ENCODE measurements at places on chromosomes 1 and 21. TPM values are rescaled to one million over a fixed set of nuclear protein-coding genes. Genes with fewer than 3 reads are reported as not detected.

GRCh38 chr1:162285149-162285561, 91.5 kb downstream of the SPATA46 start:
- no peak for DNase-seq

The RORC gene
- total RNA-seq, result 0.52 TPM

DNA sequence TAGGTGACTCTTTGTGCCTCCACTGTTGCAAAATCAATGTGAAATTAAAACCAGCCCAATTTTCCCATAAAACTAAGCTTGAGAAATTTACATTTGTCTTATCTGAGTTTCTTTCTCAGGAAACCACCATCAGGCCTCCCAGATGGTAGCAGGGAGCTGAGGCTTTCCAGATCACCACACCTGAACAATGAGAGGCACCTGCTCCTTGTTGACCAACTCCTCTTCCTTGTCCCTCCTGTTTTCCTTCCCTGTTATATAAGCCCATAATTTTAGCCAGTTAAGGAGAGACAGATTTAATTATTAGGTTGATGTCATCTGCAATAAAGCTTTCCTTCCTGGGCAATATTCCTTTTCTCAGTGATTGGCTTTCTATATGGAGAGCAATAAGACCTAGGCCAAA, 32.0 kb upstream of the C1orf185 start:
- DNase-seq, result no peak

The GPA33 gene
- 0.11 TPM for total RNA-seq

- DNase-seq, result no peak
Observed at GRCh38 chr1:228691926-228692325, 43.4 kb upstream of the RHOU start.

Measured in H9 (cell line).